H54 (cell line): ENCODE measurements at places on chromosomes 1 and 21.
A peak's percentile ranks its signal among the peaks of the same experiment; 100 is the strongest.

- DNase-seq: no peak
Measured at GRCh38 chr1:112105557-112105956, 116.1 kb upstream of the KCND3 start.

DNA sequence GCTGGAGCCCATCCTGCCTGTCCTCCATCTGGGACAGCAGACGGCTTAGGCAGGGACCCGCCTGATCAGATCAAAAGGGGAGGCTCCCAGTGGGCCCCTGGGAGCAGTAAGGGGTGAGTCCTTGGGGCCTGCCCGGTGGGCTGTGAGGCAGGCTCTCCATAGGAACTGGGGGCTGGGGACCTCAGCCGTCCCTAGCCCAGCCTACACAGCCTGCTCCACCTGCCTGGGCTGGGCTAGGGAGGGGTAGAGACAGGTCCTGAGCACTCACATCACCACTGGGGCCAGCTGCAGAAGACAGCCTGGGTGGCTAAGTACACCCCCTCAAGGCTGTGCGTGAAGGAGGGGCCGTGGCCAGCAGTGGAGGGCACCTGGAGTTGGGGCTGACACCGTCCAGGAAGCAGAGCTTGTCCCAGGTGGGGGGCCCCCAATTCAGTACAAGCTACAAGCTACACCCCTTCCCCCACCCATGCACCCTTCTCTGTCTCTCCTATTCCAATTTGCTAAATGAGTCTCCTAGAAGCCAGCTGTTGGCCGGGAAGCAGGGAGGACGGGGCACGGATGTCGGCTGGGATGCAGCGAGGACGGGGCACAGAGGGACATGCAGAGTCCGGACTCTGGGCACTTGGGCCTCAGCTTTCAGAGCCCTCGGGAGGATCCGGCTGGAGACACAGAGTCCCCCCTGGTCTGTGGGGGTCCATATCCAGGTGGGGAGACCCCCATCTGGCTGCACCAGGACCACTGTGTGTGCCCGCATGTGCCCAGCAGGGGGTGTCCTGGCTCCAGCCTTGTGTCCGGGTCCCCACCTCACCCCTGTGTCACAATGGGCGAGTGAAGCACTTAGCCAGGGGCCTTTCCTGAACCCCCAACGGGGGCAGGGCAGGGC is 1.7 kb downstream of the ISG15 start:
- no peak for DNase-seq

- no peak for DNase-seq
Measured at GRCh38 chr1:234558330-234558836, 51.6 kb downstream of the IRF2BP2 start.

DNA sequence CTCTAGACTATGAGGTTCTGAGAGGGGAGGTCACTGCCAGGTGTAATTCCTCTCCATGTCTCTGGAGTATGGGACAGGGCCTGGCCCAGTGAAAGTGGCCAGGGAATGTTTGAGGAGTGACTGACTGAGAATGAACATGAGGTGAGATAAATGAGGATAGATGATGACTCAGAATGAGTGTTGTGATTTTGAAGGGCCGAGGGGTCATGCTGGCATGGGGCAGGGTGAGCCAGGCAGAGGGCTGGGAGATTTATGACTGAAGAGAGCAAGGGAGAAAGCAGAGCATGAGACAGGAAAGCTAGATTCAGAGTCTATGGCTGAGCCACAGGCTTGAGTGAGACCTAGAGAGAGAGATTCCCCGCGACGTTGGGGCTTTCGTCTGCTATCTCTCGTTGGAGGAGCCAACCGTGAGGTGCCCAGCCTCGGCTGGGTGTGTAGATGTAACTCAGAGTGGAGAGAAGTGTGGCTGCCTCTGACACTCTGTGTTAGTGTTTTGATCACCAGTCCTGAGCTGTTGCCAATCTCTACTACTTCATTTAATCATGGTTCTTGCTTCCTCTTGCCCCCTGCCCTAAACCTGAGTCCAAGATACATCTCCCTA is 50.1 kb downstream of the FOXD2 start:
- DNase-seq: peak; percentile 51

- peak; percentile 54 for DNase-seq
Measured at GRCh38 chr1:109425391-109426280, 612 bp downstream of the PSMA5 start.

DNA sequence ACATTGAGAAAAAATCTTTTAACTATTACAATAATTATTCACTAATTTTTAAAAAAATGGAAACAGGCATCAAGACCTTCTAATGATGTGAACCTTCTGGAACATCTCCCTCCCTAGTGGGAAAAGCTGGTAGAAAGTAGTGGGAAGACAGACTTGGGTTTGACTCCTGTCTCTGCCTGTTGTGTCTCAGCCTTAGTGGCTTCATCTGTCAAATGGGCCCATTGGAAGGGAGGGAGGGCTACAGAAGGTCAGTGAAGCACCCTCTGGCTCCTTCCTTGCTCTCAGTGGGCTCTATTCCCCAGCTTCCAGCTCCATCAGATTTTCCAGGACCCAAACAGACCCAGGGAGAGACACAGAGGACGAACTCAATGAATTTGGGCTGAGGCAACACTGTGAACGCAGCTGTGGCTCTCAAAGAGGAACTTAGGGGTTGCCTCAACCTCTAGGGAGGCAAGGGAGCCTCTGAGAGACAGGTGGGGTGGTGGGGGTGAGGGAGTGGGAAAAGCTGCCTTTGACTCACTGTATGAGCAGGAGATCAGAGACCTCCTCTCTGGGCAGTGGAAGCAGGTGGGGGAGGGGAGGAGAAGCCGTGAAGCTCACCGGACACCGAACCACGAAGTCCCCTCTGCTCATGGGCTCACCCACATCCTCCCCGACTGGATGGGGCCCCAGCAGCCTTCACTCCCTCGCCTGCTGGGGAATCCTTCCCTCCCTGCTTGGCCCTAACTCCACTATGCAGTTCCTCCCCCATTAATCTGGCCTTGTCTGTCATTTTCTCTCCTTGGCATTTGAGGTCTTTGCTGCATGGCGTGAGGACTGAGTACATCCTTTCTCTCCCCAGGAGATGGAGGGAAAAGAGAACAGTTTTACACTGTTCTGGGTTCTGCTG is 4.5 kb downstream of the CNR2 start:
- DNase-seq: no peak

- DNase-seq: no peak
Measured at GRCh38 chr1:9782116-9782751, 41.5 kb downstream of the CLSTN1 start.

GRCh38 chr1:242212401-242212800 is 213.5 kb upstream of the MAP1LC3C start:
- no peak for DNase-seq

DNA sequence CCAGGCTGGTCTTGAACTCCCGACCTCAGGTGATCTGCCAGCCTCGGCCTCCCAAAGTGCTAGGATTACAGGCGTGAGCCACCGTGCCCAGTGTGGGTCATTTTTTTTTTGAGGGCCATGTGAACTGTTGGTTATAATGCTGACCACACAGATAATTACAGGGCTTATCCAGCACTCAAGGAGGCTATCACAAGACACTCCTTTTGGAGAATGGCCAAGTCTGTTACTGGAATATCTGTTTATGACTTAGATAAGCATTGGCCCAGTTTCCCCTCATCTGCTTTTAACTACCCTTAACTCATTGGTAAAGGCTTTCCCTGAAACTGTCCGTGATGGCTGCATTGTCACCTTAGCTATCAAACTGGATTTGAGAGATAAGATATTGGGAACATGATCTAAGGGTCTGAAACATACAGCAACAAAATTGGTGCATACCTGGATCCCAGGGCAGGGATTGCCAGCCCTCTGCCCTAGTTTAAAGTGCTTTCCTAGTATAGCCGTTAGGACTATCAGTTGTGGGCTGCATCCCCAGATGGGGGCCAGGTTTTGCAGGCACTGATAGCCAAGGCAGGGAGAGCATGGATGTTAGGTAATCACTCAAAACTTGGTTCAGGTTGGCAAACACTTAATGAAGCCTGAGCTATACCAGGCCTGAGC is 15.6 kb downstream of the SZT2 start:
- DNase-seq: no peak

DNA sequence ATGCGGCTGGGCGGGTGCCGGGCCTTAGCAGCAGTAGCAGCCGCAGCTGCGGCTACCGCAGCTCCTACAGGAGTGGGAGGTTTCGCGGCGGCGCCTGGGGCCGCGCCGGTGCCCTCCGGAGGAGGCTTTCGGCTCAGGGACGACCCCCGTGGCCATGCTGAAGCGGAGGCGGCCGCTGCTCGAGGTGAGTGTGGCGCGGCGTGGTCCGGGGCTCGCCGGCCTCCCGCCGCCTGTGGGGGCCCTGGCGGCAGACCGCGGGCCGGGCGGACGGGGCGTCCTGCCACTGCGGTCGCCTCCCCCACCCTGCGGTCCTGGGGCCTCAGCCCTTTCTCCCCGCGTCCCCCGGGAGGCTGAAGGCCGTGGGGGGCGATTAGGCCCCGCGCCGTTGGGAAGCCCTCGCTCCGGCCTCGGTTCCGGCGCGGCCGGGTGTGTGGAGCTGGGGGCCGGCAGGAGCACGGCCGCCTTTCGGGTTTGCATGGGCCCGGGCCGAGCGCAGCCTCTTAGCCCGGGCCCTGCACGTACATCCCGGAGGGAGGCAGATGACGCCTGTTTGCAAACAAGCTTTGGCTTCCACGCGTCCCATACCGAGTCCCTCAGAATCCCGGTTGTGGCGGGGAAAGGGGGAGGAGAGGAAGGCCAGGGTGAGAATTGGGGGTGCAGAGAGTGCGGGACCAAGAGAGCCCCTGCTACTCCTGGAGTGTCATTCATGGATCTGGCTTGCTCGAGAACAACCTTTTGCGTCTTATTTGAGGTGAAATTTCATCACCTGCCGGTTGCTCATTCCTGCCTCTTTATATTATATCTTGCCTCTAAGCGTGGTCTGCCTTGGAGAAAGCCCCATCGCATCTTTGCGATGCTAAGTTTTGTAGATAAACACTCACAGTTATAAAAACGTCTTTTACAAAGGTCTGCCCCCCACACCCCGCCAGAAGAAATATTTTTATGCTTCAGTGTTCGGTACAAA is 613 bp downstream of the ZFYVE9 start:
- DNase-seq: peak; percentile 31

GRCh38 chr1:6614019-6614928 is 743 bp downstream of the PHF13 start:
- DNase-seq: no peak

- DNase-seq: no peak
Measured at GRCh38 chr1:117596023-117596720, 9.7 kb upstream of the TENT5C start.

DNA sequence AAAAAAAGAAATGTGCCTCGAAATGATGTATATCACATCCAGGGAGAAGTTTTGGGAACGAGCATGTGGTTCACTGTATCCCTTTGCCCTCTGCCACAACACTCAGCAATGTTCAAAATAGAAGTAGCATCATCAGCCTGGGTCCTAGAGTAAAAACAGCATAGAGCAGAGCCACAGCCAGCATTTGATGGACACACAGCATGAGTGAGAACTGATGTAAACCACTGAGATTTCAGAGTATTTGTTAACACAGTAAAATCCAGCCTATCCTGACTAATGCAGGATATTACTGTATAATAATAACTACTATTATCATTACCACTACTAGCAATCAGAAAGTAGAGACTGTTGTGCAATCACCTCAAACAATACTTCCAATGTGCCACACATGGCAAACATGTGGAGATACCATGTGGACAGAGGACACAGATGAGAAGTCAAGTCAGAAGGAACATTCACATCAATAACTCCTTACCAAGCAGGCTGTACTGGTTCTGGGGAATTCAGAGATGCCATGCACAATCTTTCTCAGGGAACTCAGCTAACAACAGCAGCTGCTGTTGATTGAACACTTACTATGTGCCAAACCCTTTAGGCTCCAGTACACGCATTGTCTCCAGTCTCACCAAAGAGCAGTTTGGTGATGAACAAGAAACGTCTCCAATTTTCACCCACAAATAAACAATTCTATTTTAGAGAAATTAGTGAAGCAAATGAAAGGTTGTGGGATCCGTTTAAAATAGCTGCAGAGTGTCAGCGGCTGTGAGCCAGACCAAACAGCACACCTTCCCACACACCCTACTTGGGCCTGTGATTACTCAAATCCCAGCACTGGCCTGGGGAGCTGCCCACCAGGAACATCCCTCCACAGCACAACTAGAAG is 16.6 kb upstream of the GFI1 start:
- DNase-seq: no peak

- DNase-seq: no peak
Measured at GRCh38 chr1:174922121-174922520, 77.6 kb upstream of the CACYBP start.

- DNase-seq: no peak
Measured at GRCh38 chr1:54238353-54239034, 38.5 kb downstream of the MRPL37 start.

DNA sequence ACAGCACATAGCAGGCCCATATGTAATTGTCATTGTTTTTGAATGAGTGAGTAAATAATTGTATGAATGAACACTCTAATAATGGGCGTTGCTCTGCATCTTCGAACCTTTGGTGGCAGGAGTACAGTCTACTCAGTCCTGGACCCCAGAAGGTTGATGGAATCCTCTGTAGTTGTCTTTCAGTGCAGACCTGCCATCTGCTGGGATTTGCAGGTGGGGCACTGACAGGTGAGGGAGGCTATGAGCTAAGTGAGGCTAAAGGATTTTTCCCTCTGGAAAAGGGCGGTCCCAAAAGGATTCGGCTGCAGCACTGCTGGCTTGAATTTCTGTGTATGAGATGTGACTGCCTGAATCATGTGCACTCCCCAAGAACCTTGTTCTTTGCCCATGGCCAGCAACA is 53.4 kb downstream of the PLXNA2 start:
- no peak for DNase-seq

DNA sequence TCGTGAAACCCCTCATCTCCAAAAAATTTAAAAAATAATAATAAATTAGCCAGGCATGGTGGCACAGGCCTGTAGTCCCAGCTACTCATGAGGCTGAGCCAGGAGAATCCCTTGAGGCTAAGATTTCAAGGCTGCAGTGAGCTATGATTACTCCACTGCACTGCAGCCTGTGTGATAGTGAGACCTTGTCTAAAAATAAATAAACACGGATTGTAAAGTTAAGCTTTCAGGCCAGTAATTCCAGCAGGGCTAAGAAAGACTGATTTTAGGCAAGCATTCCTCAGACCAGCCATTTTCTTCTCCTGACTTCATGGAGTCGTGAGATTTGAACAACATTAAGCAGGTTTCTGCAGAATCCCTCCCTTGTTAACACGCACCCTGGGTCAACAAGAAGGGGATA is 77.2 kb upstream of the EFHD2 start:
- DNase-seq: no peak

- no peak for DNase-seq
Measured at GRCh38 chr1:37399205-37399604, 75.2 kb upstream of the ZC3H12A start.
